ENCODE measurements at places on chromosomes 7 and 10.

DNA sequence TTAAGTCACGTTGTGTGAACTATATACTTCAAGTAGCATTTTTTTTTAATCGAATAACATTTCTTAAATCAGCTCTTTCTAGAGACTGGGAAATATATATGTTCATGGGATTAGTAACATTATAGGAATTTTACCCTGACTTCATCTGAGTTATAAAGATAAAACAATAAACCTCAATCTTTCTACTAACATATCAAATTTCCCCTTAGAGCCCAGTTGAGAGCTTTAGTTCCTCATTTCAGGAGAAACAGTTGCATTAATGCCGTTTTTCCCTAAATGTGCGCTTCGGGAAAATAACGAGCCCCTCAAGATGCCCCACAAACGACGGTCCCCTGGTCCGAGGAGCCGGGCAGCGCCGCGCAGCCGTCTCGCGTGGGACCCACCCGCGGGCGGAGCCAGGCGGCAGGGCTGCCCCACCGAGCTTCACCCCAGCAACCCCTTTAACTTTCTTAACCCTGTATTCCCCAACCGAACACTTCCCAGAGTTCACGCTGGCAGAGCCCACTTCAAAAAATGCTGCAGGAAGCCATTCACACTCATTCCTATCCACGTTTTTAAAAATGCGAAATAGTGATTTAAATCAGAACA, 152.5 kb upstream of the YAE1 start:
- no peak for DNase-seq

- no peak for DNase-seq
Measured at GRCh38 chr10:129745186-129745750, 218.8 kb downstream of the EBF3 start.

- DNase-seq = no peak
Measured at GRCh38 chr10:119133949-119134348, 30.0 kb downstream of the DENND10 start.

GRCh38 chr10:23439961-23440889, 1.4 kb downstream of the OTUD1 start:
- DNase-seq = peak; percentile 20

GRCh38 chr10:71621231-71622153, 98.1 kb downstream of the C10orf105 start:
- no peak for DNase-seq

DNA sequence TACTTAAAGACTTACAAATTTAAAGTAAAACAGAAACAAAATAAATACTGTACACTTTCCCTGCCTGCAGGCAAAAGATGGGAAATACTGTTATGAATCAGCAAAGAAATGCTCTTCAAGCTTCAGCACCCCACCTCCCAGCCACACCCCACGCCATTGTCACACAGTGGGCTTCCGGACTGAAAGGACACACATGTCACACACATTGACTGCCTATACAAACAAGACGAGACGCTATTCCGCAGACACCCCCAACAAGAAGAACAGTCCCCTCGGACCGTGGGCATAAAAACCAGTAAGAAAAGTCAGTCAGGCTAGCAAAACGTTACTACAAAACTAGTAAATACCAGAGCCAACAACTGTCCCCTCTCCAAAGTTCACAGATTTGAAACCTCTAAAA, 22.2 kb upstream of the PARP12 start:
- DNase-seq = no peak

- DNase-seq = no peak
Measured at GRCh38 chr10:43384252-43385221, 13.1 kb downstream of the FXYD4 start.

DNA sequence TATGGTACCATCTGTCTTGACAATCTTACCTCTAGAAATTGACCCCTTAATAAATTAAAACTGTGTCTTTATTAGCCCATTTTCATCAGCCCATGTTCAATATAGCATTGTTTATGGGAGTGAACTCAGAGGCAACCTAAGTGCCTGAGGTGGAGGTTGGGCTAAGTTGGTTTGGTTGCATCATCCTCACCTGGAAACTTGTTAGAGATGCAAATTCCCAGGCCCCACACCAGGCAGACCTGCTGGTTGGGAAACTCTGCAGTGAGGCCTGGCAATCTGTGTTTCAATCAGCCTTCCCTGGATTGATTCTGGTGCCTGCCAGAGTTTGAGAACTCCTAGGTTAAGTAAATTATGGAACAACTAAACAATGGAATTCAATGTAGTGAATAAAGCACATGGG, 9.4 kb upstream of the FAM170B start:
- DNase-seq = no peak

DNA sequence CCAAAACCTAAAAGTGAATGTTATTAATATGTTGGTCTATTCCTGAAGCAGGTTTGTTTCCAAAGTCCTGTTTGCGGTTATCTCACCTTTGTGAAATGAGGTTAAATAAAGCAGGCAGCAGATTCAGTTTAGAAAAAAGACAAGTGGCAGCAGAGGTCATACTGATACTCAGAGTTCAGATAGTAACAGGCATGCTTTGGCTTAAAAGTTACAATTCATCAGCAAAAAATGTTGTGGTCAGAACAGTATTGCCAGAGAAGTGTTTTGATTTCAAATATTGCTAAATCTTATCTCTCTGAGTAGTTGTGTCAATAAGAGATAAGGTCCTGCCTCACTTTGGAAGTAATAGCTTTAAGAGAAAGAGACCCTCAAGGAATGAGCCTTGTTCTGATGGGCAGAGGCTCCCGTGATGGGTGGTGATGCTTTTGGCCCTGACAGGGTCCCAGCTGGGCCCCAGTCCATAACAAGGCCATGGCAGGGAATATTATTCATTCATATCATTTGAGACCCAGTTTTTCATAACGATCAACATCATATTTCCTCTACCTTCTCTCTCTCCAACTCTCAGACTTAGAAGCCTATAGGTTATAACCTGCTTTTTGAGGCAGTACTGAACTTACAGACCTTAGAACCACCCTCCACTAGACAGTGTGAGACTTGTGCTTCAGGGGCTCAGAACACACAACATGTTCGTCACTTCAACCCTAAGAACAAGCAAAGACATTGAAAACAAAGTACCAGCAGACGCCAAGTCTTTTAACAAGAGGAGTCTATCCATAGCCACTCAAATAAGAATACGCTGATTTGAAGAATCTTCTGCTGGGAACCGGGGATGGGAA, 58.5 kb upstream of the AHR start:
- DNase-seq = no peak

- no peak for DNase-seq
Measured at GRCh38 chr10:112973046-112973445, 23.0 kb downstream of the TCF7L2 start.

DNA sequence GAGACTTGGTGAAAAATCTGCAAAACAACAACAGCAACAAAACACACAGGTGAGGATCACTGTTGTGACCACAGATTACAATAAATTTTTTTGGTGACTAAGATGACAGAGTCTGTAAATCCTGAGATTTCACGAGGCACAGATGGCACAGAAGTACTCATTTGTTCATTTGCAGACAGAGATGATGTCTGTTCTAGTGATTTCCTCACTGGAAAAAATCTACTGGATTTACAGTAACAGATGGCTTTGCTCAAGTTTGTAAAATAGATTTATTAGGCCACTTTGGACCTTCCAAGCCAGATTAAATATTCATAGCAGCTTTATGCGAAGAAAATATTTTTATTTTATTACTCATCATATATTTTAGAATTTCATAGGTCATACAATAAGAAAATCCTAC, 113.5 kb upstream of the IL6 start:
- DNase-seq = no peak

DNA sequence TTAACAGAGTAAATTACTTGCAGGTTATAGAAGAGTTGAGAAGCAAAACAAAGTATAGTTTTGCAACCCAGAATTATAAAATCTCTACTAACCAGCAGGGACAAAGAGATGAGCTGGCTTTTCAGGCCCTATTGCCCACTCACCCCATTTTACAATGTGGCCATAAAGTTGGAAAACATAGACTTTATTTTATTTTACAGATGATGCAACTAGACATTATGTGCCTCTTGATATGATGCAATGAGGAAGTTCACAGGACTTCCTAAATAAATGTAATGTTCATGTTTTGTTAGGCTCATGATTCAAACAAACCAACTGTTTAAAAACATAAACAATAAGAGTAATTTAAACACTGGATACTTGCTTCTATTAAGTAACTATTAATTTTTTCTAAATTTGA, 141.1 kb upstream of the WNT16 start:
- no peak for DNase-seq

GRCh38 chr7:30027065-30027456, 559 bp upstream of the FKBP14 start:
- no peak for DNase-seq

DNA sequence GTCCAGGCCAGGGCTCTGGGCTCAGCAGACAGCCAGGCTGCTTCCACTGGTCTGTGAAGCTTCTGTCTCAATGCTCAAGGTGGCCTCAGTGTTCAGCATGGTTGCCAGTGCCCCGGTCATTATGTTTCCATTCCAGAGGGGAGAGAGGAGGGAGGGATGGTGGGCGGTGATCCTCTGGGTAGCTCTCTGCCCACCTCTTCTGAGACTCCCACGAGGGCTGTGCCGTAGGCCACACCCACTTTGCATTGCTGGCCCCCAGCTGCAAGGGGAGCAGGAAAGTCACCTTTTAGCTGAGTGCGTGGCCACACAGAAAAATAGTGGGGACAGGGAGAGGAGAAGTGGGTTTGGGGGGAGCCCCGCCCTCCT, 42.5 kb downstream of the FOXK1 start:
- no peak for DNase-seq

DNA sequence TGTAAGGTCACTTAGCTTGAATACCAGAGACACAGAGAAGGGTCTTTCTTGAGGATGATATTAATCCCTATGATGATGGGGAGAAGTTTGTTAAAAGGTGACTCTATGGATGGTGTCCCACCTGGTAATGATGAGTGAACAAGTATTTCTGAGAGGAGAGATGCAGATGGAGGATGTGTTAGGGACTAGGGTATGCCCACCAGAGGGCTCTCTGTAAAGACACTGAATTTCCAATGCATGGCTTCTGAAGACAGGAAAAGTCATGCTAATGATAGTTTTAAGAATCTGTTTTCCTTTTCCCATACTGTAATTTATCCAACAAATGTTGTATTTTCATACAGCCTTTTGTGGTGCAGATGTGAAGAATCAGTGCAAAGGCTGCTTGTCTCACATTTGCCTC, 1250.9 kb upstream of the CELF2 start:
- DNase-seq = no peak

GRCh38 chr7:156566812-156567549, 73.6 kb upstream of the RNF32 start:
- no peak for DNase-seq

DNA sequence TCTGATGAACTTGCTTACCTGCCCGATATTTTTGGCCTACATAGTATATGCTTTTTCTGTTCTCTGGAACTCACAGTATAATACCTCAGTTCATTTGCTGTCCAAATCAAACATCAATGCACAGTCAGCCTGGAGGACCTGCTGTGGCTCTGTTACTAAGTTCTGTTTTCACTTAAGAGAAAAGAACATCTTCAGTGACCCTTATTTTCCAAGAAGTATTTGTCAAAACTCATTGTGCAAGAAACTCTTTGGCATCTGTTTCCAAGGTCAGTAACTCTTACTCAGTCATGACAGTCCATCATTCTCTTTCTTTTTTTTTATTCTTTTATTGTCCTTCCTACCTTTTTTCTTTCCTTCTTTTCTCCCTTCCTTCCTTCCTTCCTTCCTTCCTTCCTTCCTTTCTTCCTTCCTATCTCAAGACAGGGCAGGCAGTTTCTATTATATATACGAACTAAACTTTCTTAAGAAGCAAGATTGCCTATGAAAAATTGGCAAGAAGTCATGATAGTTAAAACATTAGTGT, 37.8 kb upstream of the SEM1 start:
- no peak for DNase-seq

DNA sequence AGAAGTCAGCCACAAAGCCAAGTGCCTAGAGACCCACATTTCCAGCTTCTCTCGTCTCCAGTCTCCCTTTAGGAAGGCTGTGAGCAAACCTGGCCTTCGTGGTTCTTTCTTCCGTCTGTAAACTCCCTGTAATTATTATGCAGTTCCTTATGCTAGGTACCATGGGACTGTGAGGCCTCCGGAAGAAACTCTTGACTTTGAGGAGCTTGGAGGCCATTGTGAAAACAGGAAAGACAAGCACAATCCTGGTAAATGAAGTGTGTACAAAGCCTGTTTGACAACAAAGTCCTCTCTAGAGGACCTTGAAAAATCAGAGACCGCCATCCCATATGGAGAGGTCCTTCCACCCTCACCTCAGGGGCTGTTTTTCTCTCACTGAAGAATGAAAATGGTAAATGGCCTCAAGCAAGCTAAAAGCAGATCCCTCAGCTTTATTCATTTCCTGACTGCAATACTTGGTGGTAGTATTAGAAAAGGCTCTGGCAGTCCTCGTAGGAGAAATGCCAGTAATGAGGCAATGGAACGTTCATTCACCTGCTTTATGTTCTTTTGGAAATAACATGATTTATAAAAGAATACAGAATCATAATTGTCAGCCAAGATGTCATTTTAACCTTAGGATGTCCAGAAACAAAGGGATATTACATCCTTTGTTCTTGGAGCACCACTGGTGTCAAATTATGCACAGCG, 926.4 kb downstream of the LRMDA start:
- DNase-seq = no peak

DNA sequence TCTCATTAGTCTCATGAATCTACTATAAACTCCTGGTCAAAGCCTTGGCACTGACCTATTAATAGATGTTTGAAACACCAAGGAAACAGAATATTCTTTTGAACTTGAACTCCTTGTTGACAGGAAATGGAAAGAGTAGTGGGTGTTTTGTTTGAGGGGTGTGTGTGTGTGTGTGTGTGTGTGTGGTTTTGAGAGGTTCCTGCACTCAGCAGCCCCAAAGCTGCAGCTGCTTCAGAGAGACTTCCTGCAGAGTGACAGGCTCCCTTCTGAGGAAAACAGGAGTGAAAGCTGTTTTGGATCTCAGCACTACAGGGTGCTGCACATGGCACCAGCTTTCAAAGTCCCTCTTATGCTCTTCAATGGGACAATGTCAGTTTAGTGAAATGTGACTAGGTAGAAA, 546.5 kb upstream of the STEAP1 start:
- no peak for DNase-seq

DNA sequence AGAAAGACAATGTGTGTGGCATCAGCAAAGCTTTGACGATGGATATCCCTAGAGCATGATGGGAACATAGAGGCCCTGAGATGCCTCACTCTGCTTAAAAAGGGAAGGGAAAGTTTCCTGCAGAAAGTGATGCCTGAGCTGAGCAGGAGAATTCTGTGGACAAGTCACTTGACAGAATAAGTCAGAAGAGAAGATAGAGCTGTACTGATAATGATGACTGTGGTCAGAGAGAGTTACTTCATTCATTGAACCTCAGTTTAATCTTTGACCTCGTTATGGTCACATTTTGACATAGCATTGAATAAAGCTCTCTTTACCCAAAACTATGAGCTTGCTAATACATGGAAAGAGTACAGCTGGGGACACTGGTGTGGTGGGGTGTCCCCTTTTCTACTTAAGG, 7.6 kb downstream of the CUBN start:
- DNase-seq = no peak

DNA sequence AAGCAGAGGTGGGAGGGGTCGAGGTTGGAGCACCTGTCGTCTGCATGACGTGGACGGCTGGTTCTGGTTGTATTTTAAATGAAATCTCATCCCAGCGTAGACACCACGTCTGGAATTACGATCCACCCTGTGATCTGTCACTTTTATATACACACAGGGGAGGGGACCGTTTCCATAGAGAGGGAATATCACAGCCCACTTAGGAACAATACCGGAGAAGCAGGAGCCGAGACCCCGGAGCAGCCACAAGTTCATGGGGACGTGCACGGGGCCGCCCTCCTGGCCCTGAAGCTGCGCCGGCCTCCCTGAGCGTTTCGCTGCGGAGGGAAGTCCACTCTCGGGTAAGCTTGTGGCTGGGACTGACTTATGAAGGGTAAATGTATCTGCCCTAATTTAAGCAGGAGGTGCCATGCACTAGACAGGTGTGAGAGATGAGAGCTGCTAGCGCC, at the start of gene UCN3:
Gene UCN3, plus strand, starts transcription at position 77 of the 449 bp plus-strand sequence. CDS start 8,755 bp downstream, outside the sequence.
- no peak for DNase-seq

Data from endothelial cell (in vitro differentiated cells).